ENCODE measurements at places on chromosomes 7 and 10.

DNA sequence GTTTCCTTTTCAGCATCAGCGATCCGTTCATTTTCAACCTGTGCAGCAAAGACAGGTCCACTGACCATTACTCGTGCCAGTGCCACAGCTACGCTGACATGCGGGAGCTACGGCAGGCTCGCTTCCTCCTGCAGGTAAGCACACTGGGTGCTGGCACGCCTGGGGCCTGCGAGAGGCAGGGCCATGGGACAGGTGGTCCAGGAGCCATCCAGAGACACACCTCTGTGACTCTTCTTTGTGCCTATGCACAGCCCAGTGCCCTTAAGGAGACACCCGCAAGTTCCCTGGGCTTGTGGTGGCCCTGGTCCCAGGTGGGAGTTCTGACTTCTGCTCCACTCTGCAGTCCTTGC lies 42.2 kb downstream of the LRRC18 start:
- no peak for DNase-seq

GRCh38 chr7:92609921-92610518 lies 19.8 kb upstream of the FAM133B start:
- no peak for DNase-seq

DNA sequence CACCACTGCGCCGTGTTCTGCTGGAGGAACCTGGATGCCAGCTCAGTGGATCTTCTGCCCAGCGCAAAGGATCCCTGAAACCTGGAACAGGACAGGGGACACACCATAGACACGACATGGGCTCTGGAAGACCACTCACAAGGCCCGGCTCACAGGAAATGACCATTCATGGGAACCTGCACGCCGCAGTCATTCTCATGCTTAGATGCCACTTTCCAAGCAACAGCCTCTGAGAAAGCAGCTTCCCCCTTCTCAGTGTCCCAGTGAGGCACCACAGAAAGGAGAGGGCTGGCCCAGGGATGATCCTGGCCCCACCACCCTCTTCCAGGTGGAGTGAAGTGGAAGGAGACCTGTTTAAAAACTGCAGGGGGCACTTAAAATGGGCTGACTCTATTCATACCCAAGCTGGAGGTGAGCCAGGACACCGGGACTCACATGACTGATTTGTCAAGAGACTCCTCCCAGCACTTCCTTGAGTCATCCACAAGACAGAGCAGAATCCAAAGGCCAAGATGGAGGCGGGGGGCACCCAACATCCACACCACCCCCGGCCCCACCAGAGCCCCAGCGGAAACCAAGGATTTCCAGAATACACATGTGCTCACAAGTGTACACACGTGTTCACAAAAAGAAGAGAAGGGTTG lies 11.2 kb downstream of the CTBP2 start:
- no peak for DNase-seq

DNA sequence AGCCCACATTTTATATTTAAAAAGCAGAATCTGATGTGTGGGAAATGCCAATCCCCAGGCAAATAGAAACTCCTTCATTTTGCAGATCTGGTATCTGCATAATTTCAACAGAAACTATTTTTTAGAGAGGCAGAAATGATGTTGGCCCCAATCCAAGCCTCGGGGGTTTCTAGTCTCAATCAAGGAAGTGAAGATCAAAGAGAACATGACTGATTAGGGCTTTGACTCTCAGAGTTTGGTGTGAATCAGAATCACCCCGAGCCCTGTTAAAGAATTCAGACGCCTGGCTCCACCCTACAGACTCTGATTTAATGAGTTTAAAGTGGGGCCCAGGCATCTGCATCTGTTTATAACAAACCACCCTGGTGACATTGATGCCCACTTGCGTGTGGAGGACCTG lies 36.7 kb upstream of the UBE2H start:
- DNase-seq, result peak; percentile 44

- DNase-seq, result no peak
Measured at GRCh38 chr10:62527019-62527827, 153.1 kb downstream of the ZNF365 start.

DNA sequence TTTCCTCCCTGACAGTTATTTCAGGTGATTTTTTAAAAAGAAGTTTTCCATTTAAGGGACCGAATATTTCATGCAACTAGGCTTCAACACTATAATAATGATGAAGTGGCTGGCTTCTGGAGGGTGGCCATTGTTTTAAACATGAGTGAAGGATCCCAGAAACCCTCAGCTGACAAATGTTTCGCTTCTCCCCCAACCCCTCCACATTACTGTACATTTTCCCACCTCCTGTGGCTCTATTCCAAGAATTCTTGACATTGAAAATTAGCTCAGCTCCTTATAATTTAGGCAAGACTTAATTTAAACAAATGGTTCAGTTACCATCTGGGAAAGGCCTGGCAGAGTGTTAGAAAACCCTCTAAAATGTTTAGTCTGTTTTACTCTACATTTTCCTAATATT lies 129.9 kb upstream of the CDCA7L start:
- no peak for DNase-seq

DNA sequence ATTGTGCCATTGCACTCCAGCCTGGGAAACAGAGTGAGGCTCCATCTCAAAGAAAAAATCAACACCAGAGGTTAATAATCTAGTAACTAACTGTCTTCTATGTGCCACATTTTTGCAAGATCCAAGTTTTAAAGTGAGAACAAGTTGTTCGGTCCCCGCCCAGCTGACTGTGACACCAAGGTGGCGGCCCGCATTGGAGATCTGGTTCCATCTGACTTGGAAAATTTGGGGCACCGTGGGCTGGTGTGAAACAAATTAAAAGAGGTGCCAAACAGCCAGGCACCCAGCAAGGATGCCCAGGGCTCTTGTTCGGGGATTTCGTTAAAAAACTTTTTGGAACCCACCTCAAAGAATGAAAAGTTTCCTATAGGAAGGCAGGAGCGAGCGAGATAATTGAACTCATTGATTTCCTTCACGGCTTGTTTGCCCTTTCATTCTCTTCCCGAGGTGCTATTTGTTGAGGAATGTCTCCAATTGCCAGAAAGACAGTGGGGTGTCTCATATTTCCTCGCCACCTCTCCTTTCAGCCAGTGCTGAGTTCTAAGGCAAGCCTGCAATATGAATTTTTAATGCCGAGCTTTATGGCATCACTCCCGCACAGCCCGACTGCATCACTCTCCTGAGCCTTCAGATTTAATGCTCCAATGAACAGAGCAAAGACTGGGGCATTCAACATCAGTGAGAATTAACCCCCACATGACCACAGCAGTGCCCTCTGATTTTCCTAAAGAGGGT lies 156.9 kb upstream of the SH2B2 start:
- DNase-seq, result no peak

DNA sequence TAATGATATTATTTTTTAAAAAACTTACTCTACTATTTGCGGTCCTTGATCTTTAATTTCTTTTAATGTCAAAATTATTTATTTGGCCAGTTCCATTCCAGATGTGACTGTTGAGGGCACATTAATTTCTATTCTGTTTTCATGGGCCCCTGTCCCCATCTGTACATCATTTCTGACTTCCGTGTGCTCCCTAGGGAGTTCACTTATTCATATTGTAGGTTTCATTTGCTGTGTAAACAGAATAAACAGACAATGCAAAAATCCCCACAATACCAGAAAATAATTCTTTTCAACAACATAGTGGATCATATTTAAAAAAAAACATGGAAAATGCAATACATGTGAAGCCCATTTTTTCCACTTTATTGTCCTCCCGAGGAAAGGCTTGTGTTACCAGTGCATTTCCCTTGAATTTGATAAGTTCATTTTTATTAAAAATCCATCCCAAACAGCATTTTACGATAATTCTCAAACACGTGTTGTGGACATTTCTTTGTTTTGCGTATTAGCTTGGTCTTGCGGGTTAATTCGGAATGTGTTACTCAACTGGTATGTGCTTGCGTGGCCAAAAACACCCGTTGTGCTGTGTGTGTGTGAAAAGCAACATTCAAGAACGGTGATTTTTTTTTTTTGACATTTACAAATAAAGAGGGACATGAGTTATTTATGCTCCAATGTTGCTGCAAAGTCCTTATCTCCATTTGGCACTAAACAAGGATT lies 138.4 kb downstream of the MGMT start:
- no peak for DNase-seq
